Pancreas (tissue), 10 donors: ENCODE measurements at places on chromosomes 4 and X. TPM values are rescaled to one million over a fixed set of nuclear protein-coding genes. Genes with fewer than 3 reads are reported as not detected.

The BTK gene
- total RNA-seq: 0.60 TPM

The FAM47E gene
- total RNA-seq: 6.3 TPM

The HEPH gene
- 0.98 TPM for total RNA-seq

The OCIAD2 gene
- 32.9 TPM for total RNA-seq

The GPR34 gene
- 16.1 TPM for total RNA-seq

The ODAPH gene
- not detected for total RNA-seq

The ANKRD50 gene
- total RNA-seq: 4.0 TPM

The F9 gene
- total RNA-seq: not detected

The MAGEC2 gene
- total RNA-seq: not detected

The MEPE gene
- total RNA-seq: not detected

The GPC3 gene
- total RNA-seq: 11.1 TPM

The C4orf50 gene
- total RNA-seq: 0.06 TPM
